ENCODE measurements at places on chromosomes 7 and 10. TPM values are rescaled to one million over a fixed set of nuclear protein-coding genes. Genes with fewer than 3 reads are reported as not detected.

IFIT1B gene
- not detected for total RNA-seq

CXCL12 gene
- 137 TPM for total RNA-seq

NOS3 gene
- 1.7 TPM for total RNA-seq

LIPK gene
- total RNA-seq = 3.2 TPM

SFXN4 gene
- total RNA-seq = 40.8 TPM

A1CF gene
- total RNA-seq = 12.1 TPM

TMEM72 gene
- 1.2 TPM for total RNA-seq

LBX1 gene
- 4.7 TPM for total RNA-seq

RAB19 gene
- total RNA-seq = 3.3 TPM

C10orf105 gene
- not detected for total RNA-seq

ARPC1B gene
- 125 TPM for total RNA-seq

HECW1 gene
- 1.4 TPM for total RNA-seq

LRGUK gene
- 0.57 TPM for total RNA-seq

BHLHA15 gene
- 0.57 TPM for total RNA-seq

- peaks cover 7% of the 10 kb centered on the region for H3K36me3 ChIP-seq
- H3K27me3 ChIP-seq = peaks cover 3% of the 10 kb centered on the region
- no peak overlapping the region for H3K4me3 ChIP-seq
- no peak overlapping the region for H3K27ac ChIP-seq
These were observed 114.7 kb downstream of the CHN2 start for GRCh38 chr7:29309041-29309854.

- H3K27me3 ChIP-seq = peaks cover 51% of the 10 kb centered on the region
- peaks cover 5% of the 10 kb centered on the region for H3K36me3 ChIP-seq
These were observed 215.1 kb downstream of the ADARB2 start for GRCh38 chr10:1522237-1522636.

GRCh38 chr7:12583922-12584321, 13.4 kb downstream of the SCIN start:
- H3K4me3 ChIP-seq = no peak overlapping the region
- no peak overlapping the region for H3K27ac ChIP-seq
- no peak for DNase-seq
- H3K4me1 ChIP-seq = no peaks in the 10 kb centered on the region
- no peaks in the 10 kb centered on the region for H3K36me3 ChIP-seq
- no peaks in the 10 kb centered on the region for H3K27me3 ChIP-seq

- no peak for DNase-seq
- H3K27me3 ChIP-seq = peaks cover 31% of the 10 kb centered on the region
- H3K27ac ChIP-seq = no peak overlapping the region
- H3K4me1 ChIP-seq = peaks cover 7% of the 10 kb centered on the region
- no peaks in the 10 kb centered on the region for H3K36me3 ChIP-seq
These were observed 234.7 kb upstream of the TCERG1L start for GRCh38 chr10:131546086-131546810.

DNA sequence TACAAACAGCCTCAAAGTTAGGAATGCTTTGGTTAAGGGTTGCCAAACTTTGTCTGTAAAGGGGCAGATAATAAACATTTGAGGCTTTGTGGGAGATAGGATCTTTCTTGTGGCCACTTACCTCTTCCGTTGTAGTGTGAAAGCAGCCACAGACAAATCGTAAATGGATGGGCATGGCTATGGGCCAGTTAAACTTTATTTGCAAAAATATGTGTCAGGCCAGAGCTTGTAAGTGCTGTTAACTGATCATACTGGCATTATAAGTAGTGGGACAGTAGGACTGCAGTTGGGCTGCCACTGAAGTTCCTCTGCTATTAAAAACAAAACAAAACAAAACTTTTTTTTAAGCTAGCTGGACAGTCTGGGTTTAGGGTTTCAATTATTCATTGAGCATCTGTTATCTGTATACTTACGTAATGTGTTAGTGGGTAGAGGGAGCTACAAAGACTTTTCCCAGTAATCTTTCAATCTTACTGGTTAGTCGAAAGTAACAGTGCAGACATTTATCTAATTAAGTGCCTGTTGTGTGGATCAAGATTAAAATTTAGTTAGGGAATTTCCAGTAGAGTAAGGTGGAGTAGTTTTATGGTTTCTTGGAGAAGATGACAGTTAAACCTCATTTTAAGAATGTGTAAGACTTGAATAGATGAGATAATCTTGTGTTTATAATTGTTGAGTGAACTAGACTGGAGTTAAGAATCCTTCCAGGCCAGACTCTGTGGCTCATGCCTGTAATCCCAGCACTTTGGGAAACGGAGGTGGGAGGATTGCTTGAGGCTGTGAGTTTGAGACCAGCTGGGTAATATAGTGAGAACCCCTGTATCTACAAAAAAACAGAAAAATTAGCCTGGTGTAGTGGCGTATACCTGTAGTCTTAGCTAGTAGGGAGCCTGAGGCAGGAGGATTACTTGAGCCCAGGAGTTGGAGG, 100.1 kb downstream of the BTRC start:
- H3K4me3 ChIP-seq = no peak overlapping the region
- H3K36me3 ChIP-seq = no peaks in the 10 kb centered on the region
- H3K27me3 ChIP-seq = peaks cover 10% of the 10 kb centered on the region
- no peak overlapping the region for H3K27ac ChIP-seq

DNA sequence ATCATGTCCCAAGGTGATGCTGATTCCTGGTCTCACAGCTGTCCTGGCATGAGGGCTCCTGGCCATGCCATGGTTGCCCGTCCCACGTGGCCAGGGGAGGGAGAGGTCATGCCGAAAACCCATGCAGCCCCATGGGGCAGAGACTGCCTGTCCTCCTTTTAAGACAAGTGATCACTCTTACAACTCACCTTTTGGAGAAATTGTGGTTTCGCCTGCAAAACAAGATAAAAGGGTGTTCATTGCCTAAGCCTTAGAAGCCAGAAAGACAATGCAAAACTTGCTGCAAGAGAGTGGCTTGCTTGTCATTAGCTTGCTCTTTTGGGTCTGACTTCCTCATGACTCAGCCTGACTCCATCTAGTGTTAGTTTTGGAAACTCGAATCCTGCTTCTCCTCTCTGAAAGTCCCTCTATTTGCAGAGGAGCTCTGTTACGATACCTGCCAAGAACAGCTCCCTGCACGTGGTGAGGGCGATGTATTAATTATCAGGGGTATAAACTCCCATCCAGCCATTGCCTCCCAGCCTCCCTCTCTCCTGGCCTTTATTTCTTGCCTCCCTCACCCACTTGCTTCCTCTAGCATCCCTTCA, 26.7 kb downstream of the TMEM273 start:
- H3K4me1 ChIP-seq = no peaks in the 10 kb centered on the region
- H3K36me3 ChIP-seq = no peaks in the 10 kb centered on the region
- H3K27me3 ChIP-seq = peaks cover 56% of the 10 kb centered on the region
- no peak overlapping the region for H3K27ac ChIP-seq

DNA sequence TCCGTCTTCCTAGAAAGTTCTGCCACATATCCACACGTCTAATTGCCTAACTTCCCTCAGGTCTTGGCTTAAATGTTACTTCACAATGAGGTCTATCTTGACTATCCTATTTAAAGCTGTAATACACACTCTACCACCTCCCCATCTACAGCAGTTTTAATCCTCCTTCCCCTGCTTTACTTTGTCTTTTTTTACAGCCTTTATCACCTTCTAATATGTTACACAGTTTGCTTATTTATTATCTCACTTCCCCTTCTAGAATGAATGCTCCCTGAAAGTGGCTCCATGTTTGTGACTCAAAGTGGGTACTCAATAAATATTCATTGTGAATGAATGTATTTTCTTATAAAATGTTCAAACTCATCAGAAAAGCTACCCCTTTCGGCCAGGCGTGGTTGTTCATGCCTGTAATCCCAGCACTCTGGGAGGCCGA, 13.6 kb upstream of the MICU1 start:
- peak overlapping the region; percentile 23 for H3K27ac ChIP-seq
- peaks cover 15% of the 10 kb centered on the region for H3K4me1 ChIP-seq
- H3K36me3 ChIP-seq = no peaks in the 10 kb centered on the region
- no peak overlapping the region for H3K4me3 ChIP-seq

- H3K4me1 ChIP-seq = no peaks in the 10 kb centered on the region
- H3K27me3 ChIP-seq = no peaks in the 10 kb centered on the region
- H3K4me3 ChIP-seq = no peak overlapping the region
These were observed 34.6 kb upstream of the LSM8 start for GRCh38 chr7:118149394-118149793.

DNA sequence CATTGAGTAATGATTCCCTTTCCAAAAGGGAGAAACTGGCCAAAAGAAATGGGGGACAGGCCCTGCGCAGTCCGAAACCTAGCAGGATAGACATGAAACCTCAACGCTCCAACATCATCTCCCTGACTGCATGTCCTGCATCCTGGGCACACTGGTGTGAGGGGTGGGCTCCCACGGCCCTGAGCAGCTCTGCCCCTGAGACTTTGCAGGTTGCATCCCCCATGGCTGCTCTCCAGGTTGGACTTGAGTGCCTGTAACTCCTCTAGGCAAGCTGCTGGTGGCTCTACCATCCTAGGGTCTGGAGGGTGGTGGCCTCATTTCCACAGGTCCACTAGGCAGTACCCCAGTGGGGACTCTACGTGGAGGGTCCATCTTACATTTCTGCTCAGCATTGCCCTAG, 16.3 kb upstream of the CRYGN start:
- H3K36me3 ChIP-seq = no peaks in the 10 kb centered on the region
- no peak overlapping the region for H3K4me3 ChIP-seq
- H3K27me3 ChIP-seq = peaks cover 3% of the 10 kb centered on the region
- DNase-seq = peak; percentile 60

GRCh38 chr10:132549371-132549770, 11.8 kb downstream of the INPP5A start:
- H3K36me3 ChIP-seq = no peaks in the 10 kb centered on the region
- no peak overlapping the region for H3K4me3 ChIP-seq
- H3K27ac ChIP-seq = no peak overlapping the region
- H3K27me3 ChIP-seq = no peaks in the 10 kb centered on the region
- no peak for DNase-seq

DNA sequence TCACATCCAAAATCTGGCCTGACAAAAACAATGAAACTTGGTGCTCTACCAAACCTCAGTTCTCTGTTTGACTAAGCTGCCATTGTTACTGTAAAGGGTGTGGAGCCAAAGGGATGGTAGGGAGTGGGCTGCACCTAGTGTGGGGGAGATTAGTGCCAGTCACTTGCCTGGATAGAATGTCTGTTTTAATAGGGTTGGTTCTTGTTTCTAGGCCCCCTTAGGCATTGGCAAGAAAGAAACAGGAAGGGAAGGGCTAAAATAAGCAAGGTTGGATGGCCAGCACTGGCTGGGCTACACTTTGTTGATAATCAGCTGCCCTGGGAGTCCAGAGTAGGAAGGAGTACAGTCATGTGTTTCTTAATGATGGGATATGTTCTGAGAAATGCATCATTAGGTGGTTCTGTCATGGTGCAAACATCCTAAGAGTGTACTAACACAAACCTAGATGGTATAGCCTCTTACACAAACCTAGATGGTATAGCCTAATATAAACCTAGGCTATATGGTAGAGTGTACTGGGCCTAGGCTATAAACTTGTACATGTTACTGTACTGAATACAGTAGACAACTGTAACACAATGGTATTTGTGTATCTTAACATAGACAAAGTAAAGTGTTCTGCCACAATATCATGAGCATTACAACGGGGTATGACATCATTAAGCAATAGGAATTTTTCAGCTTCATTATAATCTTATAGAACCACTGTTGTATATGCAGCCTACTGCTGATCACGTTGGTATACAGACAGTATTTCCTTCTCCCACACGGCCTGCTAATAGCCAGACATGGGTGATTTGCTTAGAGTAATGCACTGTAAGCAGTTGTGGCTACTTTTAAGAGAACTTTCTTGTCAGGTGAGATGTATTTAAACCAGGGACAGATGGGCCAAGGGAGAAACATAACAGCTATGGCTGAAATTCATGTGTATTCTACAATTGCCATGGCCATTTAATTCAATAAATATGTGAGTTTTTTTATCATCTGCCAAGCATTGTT, 15.4 kb downstream of the BBIP1 start:
- no peak overlapping the region for H3K4me3 ChIP-seq
- no peaks in the 10 kb centered on the region for H3K4me1 ChIP-seq
- no peak for DNase-seq
- no peak overlapping the region for H3K27ac ChIP-seq

DNA sequence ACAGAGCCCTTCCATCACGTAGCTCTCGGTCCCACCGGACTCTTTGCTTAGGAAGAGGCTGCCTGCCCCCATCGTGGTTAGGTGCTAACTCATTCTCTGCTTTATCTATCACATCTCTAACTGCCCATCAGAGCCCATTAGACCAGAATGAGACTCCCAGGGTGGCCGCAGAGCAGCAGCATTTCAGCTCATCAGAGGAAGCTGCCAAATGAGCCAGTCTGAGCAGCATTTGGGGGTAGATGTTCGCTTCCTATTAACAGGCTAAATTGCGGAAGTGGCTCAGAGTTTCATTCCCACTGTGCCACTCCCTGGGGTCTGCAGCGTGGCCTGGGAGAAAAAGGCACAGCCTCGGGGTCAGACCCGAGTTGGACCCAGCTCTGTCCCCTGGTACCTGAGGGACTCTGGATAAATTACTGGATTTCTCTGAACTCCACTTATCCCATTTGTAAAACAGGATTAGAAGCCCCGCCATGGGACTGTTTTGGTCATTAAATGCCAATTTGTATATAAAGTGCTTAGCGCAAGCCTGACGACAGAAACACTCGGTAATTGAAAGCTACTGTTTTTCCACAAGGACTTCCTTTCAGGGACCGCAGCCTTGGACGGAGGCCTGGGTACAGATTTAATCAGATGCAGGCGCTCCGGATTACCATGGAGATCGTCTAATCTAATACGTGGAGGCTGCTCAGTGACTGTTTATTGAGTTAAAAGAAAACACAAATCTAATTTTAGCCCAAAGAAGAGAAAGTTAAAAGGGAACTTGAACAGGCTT, 73.8 kb upstream of the PRLHR start:
- no peak overlapping the region for H3K4me3 ChIP-seq
- H3K4me1 ChIP-seq = peaks cover 13% of the 10 kb centered on the region
- no peak for DNase-seq
- H3K27me3 ChIP-seq = peaks cover 8% of the 10 kb centered on the region
- no peaks in the 10 kb centered on the region for H3K36me3 ChIP-seq

GRCh38 chr10:107740962-107741690, 576.6 kb upstream of the SORCS1 start:
- H3K4me1 ChIP-seq = no peaks in the 10 kb centered on the region
- H3K36me3 ChIP-seq = no peaks in the 10 kb centered on the region
- DNase-seq = no peak
- no peak overlapping the region for H3K4me3 ChIP-seq
- H3K27me3 ChIP-seq = no peaks in the 10 kb centered on the region

GRCh38 chr7:42926204-42926603, 5.8 kb downstream of the PSMA2 start:
- H3K4me1 ChIP-seq = peaks cover 17% of the 10 kb centered on the region
- no peak for DNase-seq
- no peak overlapping the region for H3K27ac ChIP-seq
- H3K4me3 ChIP-seq = no peak overlapping the region
- peaks cover 22% of the 10 kb centered on the region for H3K36me3 ChIP-seq
